Eye (tissue), 1 donor: ENCODE measurements at places on chromosomes 16 and 17.

DNA sequence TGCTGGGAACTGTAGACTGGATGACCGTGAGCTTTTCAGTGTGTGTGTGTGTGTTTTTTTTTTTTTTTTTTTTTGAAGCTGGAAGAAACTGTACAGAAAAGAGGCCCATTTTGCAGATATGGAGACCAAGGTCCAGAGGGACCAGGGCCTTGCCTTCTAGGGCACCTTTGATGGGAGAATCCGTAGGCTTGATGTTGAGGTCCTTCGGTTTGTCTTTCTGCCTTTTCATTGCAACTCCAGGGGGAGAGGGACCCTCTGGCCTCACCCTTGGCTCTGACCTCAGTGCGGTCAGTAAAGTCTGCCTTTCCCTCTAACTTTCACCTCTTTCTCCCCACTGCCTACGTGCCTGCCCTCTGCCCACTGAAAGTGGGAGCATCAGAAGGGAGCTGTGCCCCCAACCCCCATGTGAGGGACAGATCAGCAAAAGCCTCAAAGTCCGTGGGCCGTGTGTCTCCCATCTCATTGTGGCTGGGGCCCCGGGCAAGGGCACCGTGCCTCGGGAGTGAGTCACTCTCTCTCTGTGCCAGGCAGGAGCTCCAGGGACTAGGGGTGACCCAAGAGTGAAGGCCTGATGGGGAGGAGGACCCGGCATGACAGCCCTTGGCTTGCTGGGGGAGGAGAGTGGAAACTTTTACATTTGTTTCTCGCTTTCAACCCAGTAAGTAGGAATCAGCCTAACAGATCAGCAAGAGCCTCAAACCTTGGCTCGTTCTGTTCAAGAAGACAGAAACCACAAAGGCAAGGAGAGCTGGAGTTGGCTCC lies 123.6 kb downstream of the CMIP start:
- DNase-seq, result no peak

- DNase-seq, result no peak
Measured at GRCh38 chr17:69402052-69402451, 12.4 kb upstream of the MAP2K6 start.

GRCh38 chr16:84054271-84054670 lies 11.7 kb upstream of the SLC38A8 start:
- no peak for DNase-seq

- no peak for DNase-seq
Measured at GRCh38 chr16:80299416-80299815, 241.4 kb upstream of the DYNLRB2 start.

- DNase-seq, result no peak
Measured at GRCh38 chr16:22225060-22225459, 19.0 kb downstream of the EEF2K start.

- DNase-seq, result no peak
Measured at GRCh38 chr17:74734256-74734655, 2.8 kb upstream of the RAB37 start.

DNA sequence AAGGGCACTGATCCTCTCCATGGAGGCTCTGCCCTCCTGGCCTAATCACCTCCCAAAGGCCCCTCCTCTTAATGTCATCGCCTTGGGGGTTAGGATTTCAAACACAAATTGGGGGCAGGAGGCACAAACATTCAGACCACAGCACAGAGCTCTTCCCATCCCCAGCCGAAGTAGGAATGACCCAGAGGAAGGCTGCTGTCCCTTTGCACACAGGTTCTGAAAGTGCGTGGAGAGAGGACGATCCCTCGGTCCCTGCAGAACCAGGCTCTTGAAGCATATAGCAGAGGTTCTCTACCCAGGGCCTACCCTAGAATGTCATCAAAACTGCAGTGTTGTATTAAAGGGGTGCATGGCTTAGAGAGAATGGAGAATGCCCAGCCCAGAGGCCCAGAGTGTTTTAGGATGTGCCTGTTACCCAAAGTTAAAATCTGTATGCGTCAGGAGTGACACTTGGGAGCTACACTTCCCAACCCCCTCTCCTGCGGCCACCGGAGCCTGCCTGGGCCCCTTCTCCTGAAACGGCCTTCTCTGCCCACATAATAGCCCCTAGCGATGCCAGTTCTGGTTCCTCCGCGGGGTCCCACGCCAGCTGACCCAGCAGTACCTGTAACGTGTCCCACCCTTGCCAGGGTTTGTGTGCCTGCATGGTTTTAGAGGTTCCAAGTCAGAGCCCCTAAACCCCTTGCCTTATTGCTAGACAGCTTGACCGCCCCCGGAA lies 159.5 kb upstream of the CACNG5 start:
- DNase-seq, result no peak

- DNase-seq, result no peak
Measured at GRCh38 chr17:1904273-1905182, 74.7 kb downstream of the RPA1 start.

GRCh38 chr16:69762814-69763598 lies 874 bp downstream of the WWP2 start:
- no peak for DNase-seq
